ENCODE measurements at places on chromosomes 13 and 19.

DNA sequence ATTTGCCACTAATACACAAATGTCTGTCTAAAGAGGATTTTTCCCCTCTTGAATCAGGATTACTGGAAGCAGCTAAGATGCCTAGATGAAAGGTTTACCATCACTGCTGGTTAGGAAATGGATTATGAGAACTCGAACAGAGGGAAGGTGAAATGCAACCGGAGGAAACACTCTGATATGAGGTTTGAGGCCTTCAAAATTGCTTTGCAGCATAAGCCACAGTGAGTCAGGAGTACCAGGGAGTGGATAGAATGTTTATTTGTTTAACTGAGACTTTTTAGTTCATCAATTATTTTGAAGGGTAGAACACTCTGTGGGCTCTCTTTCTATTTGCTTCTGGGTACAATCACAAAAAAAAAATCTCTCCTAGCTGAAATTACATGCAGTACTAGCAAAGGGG is 18.1 kb downstream of the CDADC1 start:
- no peak for DNase-seq

GRCh38 chr19:39704181-39705044 is at the start of gene LGALS14:
TSS of gene LGALS14 (plus strand) at chr19:39704481. CDS start at chr19:39704529, 48 bp downstream.
- no peak for DNase-seq

GRCh38 chr13:75628801-75629200 is 7.3 kb upstream of the LMO7 start:
- DNase-seq: no peak

DNA sequence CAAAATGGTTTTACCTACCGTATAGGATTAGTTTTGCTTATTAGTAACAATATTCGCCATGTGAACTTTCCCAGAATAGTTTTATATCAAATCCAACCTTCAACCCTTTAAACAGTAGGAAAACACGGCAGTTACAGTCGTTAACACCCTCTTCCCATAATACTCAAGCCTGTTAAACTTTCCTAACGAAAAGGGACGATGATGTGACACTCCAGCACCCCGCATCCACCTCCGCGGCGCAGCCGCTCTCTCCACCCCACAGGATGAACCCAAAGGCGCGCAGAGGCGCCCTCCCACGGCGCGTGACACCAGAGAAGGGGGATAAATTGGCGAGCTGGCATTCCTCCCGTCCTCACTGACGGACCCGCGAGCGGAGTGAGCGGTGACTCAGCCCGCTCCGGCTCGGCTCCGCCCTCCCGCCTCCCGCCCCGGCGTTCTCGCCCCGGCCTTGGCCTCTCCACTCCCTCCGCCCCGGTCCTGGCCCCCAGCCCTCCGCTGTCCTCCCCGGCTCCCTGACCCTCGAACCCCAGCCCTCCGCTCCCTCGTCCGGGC is 665 bp downstream of the TUBGCP3 start:
- DNase-seq: peak; percentile 59

DNA sequence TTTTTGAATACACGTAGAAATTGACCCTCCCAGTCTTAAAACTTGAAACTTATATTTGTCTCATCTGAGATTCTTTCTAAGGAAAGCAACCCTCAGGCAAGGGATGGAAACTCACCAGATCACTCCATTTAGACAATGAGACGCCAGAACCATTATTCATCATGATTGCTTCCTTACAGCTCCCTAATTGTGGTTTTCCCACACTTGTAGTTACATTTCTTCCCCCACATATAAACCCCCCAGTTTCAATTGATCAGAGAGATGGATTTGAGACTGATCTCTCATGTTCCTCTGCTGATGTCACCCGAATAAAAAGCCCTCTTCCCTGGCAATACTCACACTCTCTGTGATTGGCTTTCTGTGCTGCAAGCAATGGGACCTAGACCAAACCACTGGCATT is 197.9 kb upstream of the STARD13 start:
- no peak for DNase-seq

DNA sequence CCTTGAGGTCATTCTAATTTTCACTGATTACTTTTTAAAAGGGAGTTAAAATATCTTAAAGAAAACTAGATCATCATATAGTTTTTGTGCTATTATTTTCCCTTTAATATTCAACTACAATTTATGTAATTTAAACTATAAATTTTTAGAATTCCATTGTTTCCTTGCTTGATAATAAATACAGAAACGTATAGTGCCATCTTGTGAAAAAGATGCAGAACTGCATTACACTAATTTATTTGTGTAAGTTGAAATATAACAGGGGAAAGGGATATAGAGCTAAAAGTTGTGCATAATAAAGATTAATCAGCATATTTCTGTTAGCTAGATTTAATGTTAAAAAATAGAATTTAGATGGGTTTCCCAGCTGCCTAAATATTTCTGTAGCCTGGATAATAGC is 61.5 kb upstream of the TDRD3 start:
- DNase-seq: no peak

DNA sequence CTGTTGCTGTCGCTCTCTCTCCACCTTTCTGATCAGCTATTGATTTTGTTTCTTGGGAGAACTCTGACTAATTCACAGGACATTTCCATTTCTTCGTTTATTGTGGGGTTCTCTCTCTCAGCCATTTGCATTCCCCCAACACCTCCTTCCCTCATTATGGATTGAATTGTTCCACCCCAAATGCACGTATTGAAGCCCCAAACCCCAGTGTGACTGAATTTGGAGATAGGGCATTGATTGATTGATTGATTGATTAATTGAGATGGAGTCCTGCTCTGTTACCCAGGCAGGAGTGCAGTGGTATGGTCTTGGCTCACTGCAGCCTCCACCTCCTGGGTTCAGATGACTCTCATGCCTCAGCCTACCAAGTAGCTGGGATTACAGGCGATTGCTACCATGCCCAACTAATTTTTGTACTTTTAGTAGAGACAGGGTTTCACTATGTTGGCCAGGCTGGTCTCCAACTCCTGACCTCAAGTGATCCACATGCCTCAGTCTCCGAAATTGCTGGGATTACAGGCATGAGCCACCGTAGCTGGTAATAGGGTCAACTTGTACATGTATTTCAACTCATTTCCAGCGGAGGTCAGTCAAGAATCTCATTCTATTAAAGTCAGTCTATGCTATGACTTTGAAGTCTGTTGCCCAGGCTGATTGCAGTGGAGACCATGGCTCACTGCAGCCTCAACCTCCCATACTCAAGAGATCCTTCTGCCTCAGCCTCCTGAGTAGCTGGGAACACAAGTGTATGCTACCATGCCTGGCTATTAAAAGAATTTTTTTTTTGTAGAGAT is 13.6 kb downstream of the NFILZ start:
- no peak for DNase-seq

- no peak for DNase-seq
These were observed 14.6 kb downstream of the AKT2 start for GRCh38 chr19:40270362-40271089.

DNA sequence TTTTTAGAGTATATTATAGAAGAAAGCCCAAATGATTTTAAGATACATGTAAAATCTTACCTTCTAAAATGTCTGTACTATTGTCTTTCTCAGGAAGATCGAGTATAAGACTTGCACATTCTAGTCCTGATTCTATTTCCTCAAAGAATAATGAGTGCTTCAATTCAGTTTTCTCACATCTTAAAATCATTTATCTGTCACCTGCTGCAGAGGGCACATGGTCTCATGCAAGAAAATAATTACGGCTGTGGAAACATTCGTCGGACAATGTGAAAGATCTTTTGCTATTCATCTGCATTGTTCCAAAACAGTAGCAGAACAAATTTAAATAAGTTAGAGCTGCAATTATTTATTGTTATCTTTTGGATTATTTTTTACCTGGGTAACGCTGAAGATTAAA is 1403.5 kb downstream of the PCDH9 start:
- no peak for DNase-seq

GRCh38 chr13:34176633-34177032 is 358.7 kb downstream of the RFC3 start:
- no peak for DNase-seq

DNA sequence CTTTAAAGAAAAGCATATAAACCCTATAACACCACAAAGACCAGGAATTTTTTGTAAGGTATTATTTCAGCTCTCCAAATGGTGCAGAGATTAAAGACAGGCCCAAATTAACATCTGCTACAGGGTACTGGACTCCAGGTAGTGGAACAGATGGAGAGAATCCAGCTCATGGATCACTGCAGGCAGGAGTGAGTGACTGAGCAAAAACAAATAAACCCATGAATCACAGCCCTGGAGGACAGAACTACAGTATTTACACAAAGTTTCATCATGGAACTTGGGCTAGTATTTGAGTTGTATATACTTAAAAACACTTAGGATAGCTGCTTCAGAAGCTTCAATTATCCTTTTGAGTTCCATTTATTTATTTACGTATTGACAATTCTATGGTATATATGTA is 132.8 kb upstream of the SPRY2 start:
- DNase-seq: no peak

DNA sequence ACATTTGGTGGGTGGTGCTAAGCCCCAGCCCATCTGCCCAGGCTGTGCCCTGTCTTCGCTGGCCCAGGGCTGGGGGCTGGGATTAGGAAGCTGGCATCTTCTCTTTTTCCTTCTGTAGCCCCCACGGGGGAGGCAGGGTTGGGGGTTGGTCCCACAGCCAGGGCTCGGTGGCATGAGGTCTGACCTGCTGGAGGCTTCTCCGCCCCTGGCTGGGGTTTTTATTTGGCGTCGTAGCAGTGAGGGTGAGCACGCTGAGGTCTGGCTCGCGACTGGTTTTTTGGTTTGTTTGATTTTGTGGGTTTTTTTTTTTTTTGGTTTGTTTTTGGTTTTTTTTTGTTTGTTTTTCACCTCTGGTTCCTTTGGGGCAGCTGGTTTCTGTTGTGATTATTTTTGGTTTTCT is 14.7 kb downstream of the ZNF574 start:
- no peak for DNase-seq

GRCh38 chr13:99218545-99218944 is 17.9 kb downstream of the UBAC2 start:
- no peak for DNase-seq

DNA sequence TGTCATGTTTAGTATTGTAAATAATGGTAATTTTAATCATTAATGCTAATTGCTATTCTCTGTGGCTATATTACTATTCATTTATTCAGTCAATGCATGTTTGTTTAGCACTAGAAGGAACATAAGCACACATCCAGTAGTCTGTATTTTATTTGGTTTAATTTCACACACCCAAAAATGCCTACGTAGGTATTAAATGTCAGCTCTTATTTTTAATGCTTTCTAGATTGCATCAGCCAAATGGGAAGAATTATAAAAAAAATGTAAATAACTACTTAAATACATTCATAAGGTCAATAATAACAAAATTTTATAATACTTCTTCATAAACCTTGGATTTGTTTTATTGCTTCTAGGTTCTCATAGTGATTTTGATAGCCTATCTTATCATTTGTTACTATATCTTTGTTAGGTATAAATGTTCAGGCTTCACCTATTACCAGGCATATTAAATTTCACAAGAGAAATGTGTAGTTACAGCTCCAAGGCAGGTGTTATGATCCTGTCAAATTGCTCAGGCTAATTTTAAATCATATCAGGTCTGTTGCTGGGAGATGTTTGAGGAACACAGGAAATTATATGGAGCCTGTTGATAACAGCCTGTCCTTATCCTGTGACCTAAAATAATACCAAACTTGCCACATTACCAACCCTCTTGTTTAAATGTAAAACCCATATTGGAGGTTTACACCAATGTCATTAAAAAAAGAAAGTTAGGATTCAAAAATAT is 34.4 kb downstream of the ITGBL1 start:
- no peak for DNase-seq

GRCh38 chr19:35166100-35167063 is 11.8 kb downstream of the FXYD5 start:
- no peak for DNase-seq

- DNase-seq: no peak
These were observed 168.8 kb downstream of the COL4A1 start for GRCh38 chr13:110138010-110138699.

DNA sequence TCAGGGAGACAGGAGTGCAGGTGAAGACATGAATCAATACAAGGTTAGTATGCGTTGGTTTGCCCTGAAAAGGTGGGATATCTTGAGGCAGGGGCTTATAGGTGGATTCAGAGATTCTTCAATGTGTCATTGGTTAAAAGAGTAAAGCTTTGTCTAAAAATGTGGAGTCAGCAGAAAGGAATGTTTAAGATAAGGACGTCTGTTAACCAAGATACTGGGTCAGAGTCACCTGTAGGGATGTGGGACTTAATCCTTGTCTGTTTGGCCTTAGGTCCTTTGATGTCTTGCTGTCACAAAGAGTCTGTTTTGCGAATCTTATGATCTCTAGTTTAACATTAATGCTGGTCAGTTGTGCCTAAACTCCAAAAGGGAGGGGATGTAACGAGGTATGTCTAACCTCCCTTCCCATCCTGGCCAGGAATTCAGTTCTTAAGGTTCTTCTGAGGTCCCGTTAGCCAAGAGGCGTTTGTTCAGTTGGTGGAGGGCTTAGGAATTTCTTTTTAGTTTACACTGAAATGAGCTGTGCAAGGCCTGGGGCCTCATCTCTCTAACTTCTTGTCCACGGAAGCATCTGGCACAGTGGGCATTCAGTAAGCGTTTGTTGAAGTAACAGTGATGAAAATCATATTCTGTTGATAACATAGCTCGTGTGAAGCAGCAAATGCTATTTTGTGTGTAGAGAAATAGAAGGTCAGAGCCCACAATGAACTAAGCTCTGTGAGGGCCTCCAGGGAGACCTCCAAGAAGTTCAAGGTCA is 96.2 kb upstream of the RNF113B start:
- DNase-seq: no peak

DNA sequence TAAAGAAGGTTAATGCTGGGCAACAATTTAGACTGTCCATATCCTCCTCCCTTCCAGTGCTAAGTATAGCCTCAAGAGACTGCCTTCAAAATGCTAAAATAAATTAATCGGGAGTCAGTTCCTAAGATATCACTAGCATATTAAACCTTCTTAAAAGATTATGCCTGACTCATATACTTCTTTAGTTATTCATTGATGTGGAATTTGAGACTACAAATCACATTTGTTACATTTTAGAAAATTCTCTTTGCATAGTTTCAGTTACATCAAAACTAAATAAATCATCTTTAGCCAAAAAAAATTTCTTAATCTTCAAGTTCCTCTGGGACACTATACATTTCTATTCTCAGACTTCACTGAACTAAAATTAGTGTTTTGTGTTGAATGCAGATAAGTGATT is 769.1 kb downstream of the PCDH9 start:
- DNase-seq: no peak

DNA sequence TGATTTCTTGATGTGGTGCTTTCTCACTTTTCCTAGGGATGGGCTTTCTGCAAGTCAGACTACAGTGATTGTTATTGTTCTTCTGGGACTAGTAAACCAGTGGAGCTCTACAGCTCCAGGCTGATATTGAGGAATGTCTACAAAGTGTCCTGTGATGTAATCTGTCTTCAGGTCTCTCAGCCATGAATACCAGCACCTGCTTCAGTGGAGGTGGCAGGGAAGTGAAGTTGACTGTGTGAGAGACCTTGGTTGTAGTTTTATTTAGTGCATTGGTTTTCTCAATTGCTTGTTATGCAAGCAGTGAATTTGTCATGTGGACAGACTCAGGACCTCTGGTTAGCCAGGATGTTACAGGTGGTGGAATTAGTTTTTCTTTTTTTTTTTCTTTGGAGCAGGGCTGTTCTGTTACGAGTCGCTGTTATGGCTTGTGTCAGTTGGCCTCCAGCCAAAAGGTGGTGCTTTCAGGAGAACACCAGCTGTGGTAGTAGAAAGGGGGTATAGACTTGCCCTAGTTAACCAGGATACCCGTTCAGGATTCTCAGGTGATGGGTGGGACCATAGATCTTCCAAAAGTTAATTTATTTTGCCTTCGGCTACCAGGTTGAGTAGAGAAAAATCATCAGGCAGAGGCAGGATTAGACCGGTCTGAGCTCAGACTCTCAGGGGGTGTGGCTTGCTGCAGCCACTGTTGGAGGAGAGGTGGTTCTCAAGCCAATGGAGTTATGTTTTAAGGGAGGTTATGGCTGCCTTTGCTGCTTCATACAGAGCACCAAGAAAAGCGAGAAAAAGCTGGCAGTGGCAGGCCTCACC is 11.9 kb upstream of the ZNF675 start:
- DNase-seq: no peak

All from T-helper 1 cell (primary cell).